ENCODE measurements at places on chromosomes 5 and 9. TPM values are rescaled to one million over a fixed set of nuclear protein-coding genes. Genes with fewer than 3 reads are reported as not detected.
A peak's percentile ranks its signal among the peaks of the same experiment; 100 is the strongest.

DNA sequence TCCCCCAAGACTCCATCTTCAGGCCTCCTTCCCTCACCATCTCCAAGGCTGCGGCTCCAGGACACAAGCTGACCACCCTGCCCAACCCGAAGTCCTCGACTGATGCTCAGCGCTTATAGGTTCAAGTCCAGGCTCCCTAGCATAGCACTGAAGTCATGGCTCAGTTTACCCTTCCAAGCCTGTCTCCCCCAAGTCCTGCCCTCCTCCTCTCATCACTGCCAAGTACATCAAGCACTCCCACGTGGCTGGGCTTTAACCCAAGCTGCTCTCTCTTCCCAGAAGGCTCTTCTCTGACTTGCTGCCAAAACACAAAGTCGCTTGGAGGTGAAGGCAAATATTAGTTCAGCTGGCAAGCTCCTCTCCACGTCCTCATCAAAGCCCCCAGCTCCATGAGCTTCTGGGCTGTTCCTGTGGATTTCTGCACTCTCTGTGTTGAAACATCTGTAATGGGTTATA, 22.1 kb upstream of the MARCHF6 start:
- DNase-seq, result peak; percentile 75

DNA sequence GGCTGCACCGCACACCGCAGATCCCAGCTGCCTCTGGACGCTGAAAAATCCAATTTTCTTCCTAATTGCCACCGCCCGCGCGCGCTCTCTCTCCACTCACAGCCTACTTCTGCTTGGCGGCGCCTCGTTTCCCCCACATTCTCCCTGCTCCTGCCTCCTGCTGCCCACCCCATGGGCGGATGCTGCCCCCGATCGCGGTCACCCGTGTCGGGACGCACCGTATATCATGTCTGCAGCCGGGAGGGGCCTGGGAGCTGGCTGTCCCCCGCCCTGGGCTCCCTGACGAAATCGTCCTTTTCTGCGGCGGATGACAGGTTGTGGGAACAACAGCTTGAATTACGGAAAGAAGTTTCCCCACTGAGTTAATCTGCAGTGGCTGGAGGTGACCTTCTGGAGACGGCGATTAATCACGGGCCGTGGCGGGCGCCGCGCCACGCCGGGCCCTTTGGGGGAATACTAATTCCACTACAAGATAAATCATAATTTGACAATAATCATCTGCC, 36.3 kb upstream of the PSD2 start:
- no peak for DNase-seq

DNA sequence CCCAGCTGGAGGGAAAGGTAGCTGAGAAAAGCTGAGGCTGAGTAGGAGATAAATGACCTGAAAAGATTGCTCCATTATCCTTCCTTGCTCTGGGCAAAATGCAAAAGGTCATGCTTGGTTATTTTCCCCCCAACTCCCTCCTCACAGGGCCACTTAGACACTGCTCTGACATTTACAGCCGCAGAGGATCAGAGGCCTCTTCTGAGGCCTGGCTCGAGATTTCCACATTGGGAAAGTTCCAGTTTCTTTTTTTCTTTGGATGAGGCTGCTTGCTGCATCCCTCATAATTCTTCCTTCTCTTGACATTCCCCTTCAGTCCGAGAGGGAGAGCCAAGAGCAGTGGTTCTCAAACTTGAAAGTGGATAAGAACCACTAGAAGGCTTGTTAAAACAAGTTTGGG, 60.1 kb upstream of the HSPA9 start:
- DNase-seq, result no peak

DNA sequence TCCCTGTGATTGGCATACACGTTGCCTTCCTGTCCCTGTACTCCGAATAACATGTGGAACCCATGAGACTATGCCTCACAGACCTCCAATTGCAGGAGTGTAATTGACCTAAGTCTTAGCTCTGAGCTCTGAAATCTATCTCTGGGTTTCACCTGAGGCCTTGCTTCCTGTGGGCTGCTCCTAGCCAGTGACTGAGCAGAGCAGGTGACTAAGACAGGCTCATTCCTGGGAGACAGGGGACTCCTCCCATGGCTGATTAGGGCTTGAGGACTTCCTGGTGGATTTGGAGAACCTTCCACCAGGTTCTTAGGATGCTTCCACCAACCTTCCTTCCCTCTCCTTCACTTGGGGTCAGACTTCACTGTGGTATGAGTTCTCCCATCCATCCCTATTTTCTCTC, 22.3 kb upstream of the MIER3 start:
- DNase-seq, result no peak

ARL14EPL gene
- total RNA-seq, result not detected

GRCh38 chr9:2727966-2728613, 10.8 kb downstream of the KCNV2 start:
- no peak for DNase-seq

DNA sequence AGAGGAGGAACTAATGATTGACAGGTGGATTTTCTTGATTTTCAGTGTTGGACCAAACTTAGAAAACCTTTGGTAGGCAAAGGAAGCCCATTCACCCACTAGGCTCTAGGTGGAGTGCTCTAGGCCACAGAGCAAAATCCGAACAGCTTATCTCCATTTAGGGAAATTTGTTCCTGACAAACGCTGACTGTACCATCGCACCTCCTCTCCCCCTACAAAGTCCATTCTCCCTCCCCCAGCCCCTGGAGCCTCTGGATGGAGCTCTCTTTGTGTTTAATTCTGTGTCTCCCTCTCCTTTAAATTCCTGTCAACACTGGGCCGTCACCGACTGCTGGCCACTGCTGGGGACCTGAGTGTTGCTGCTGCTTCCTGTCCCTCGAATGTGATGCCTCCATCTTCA, 350.1 kb upstream of the IRX2 start:
- DNase-seq, result no peak

- DNase-seq, result no peak
These were observed 178.4 kb downstream of the GNA14 start for GRCh38 chr9:77469515-77470231.

CDH6 gene
- total RNA-seq, result 1.3 TPM

DNA sequence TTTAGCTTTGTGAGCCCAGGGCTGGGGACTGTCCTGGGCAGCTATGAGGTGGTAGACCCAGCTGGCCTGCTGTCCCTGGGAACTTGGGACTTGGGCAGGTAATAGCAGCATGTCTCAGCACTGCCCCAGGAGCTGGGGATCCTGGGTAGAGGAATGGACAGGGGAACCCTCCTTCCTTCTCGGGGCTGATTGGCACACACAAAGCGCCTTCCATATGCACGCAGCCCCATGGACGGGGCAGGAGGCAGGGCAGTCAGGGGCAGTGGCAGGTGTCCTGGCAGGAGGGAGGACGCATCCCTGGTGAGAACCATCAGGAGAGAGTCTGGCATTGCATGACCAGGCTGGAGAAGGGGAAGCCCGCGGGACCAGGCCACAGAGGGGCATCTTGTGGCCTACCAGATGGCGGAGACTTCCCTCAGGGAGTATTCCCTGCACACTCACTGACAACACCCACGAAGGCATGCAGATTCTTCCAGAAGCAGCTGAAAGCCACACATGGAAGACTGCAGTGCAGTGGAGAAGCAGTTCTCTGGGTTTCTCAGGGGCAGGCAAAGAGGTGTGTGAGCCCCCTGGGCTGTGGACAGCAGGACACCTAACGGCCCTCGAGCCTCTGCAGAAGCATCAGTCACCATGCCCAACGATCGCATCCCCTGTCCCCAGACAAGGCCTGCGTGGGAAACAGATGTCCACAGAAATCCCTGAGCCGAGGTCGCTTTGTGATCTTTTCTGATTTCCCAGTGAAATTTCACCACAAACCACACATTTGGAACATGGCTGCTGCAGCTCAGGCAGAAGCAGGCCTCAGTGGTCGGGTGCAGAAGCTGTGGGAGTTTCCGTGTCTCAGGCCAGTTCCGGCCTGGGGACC, 7.0 kb upstream of the NKD2 start:
- DNase-seq, result no peak

DNA sequence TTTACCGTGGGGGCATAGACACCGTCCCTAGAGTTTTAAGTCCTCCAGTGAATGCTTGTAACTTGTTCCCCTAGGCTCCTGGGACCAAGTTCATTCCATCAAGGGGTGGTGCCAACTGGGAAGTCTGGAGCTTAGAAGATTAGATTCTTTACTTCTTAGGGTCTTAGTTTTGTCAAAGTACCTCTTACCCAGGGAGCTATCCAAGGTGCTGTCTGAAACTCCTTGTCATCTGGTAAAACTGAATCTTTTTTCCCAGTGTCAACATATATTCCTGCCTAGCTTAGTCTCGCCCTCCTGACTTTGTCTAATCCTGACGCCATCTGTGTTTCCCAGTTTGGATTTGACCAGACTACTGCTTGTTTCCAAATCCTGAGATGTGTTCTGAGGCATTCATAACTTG, 41.6 kb downstream of the MAMDC2 start:
- no peak for DNase-seq

FAXDC2 gene
- 12.7 TPM for total RNA-seq

GRCh38 chr9:105419816-105420597, 27.8 kb upstream of the FSD1L start:
- no peak for DNase-seq

All from right cardiac atrium (tissue), 5 donors.